ENCODE measurements at places on chromosomes 12 and 14.
A peak's percentile ranks its signal among the peaks of the same experiment; 100 is the strongest.

DNA sequence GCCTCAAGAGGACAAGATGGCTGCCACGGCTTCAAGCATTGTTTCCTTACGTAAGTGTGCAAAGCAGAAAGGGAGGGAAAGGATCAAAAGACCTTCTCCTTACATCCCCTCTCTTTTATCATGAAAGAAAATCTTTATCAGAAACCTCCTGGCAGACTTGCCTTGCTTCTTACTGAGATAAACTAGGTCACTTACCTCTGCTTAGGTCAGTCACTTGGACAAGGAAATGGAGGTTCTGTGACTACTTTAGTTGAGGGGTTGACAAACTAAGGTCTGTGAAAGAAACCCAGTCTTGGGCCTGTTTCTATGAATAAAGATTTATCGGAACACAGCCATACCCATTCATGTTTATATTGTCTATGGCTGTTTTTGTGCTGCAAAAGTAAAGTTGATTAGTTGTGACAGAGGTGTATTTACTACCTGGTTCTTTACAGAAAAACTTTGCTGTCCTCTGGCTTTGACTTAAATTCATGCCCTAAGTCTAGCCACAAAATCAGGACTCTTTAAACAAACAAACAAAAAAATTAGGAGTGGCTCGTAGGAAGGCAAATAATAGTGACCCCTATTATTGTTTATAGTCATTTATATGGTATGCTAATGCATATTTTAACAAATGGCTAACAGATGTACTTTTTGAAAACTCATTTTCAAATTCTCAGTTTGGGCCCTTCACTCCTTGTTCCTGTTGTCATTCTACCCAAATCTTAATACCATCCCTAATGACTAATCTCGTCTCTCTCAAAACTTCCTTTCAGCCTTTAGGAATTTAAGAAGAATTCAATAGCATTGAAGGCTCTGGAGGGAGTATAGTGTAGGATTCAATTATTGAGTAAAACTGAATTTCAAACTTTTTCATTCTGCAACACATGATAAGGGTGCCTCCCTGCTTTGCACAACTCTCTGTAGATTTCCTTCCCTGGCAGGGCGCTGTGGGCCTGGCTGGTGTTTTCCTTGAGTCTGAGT lies 42.0 kb upstream of the ATP2B1 start:
- no peak for DNase-seq

- no peak for DNase-seq
Measured at GRCh38 chr14:33943096-33943883, 7.6 kb downstream of the EGLN3 start.

- no peak for DNase-seq
Measured at GRCh38 chr12:21434699-21435098, 2.8 kb upstream of the PYROXD1 start.

GRCh38 chr12:41333974-41334373 lies 145.9 kb downstream of the PDZRN4 start:
- DNase-seq = no peak

DNA sequence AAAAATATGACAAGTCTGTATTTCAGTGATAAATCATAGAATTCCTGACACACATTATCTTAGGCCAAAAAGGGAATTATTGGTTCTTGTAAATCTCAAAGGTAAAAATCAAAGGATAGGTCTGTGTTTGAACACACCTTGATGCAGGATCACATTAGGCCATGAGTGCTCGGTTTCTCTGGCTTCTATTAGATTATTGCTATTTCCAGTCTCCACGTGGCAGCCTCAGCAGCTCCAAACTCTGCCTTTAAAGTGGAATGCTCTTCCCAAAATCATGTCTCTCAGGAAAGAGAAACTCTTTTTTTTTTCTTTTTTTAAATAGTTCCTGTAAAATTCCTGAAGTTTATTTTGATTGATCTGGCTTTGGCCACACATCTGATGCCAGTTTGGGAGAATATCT lies 105.6 kb upstream of the FRMD6 start:
- DNase-seq = no peak

- DNase-seq = no peak
Measured at GRCh38 chr12:124233041-124233796, 61.7 kb upstream of the RFLNA start.

GRCh38 chr12:94073441-94074051 lies 74.8 kb upstream of the PLXNC1 start:
- DNase-seq = no peak

GRCh38 chr14:68966872-68967301 lies 12.2 kb downstream of the ACTN1 start:
- DNase-seq = no peak

DNA sequence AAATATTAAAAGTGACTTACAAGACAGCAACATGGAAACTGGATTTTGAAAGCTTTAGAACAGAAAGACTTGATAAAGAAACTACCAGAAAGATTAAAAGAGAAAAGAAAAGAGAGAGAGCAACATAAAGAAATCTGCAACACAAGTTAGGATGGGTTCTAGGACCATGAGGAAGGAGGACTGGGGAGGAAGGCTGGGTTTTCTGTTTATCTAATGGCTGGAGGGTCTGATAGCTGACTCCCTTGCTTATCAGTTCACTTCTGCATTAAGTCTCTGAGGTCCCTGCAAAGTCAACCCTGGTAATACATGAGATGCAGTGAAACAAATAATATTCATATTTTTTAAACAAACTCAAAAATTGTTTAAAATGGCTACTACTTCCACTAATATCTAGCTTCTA lies 90.1 kb downstream of the RPAP3 start:
- no peak for DNase-seq

DNA sequence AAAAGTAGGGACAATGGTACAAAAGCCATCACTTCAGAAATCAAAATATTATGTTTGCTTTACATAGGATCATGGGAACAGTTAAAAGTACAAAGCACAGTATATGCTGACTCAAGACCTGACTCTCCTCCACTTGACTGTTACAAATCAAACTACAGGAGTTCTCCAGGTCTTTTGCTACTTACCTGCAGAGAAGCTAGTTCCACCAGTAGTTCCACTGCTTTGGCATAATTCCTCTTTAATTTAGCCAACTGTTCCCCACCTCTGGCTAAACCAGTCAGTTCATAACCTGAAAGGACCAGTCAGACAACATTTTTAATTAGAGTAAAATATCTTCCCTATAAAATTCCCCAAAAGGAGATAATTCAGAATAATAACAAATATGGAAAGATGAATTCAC lies 14.0 kb downstream of the ATP6V1D start:
- DNase-seq = no peak

- no peak for DNase-seq
Measured at GRCh38 chr12:89355243-89356068, 3.2 kb upstream of the DUSP6 start.

DNA sequence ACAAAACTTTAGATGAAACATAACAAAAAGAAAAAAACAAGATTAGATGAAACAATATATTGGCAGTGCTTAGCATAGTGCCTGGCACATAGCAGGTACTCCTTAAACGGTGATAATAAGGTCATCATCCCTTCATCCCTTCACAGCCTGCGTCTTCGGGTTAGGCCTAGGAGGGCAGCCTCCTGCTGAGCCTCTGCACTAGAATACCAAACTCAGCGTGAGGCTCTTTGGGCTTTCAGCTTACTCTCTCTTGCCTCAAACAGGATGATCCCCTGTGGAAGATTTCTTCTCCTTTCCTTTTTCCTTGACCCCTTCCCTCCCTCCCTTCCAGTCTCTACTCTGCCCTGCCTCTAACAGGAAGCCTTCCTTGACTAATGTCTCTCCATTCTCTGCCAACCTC lies 14.4 kb upstream of the FIGNL2 start:
- no peak for DNase-seq

DNA sequence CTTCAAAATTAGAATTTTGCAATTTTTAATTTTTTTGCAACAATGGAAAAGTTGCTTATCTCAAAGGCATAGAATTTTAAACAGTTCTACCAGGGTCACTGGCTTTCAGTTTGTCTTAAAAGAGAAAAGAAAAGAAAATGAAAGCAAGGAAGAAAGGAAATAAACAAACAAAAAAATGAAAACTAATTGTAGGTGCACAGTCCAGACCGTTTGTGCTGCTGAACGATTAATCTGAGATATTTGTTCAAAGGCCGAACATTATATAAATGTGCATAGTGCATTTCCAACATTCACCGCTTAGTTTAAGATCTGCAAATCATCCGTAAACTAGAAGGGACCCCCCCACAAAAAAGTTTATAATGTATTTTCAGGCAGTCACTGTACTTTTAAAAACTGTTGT lies 5.5 kb upstream of the OTX2 start:
- DNase-seq = no peak

DNA sequence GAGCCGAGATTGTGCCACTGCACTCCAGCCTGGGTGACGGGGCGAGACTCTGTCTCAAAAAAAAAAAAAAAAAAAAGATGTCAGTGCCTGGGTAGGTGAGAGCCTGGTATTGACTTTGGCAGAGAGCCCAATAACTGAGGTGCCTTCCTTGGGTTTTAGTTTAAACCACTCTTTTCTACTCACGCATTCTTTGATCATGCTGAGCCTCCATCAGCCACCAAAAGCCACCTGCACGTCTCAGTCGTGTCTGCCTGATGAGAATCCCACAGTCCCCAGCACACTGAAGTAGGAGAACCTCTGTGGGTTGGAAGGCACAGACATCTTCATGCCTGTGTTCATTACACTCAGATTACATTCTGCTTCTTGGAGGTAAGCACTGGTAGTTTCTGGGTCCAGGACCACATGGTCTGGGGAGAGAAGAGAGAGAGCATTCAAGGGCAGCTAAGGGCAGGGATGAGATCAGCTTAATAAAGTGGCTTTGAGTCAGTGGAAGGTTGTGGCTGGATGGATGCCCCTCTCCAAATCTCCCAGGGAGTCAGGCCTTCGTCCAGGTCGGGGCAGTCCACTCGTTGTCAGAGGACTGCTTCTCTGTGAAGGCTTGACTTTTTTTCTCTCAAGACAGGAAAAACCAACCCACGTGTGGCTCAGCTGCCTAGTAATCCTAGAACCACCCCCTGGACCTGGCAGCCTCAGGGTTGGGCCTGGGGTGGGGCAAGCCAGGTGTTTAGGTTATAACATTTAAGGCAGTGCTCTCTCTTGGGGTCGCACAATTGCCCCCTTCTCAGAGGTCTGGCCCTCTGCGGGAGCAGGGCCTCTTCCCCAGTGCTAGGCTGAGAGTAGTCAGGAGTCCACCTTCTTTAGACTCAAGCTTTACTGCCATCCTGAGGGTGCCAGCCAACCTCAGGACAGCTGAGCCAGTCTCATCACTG lies 32.6 kb upstream of the MAX start:
- no peak for DNase-seq

GRCh38 chr14:76938092-76938500 lies 90.4 kb downstream of the IRF2BPL start:
- DNase-seq = no peak

DNA sequence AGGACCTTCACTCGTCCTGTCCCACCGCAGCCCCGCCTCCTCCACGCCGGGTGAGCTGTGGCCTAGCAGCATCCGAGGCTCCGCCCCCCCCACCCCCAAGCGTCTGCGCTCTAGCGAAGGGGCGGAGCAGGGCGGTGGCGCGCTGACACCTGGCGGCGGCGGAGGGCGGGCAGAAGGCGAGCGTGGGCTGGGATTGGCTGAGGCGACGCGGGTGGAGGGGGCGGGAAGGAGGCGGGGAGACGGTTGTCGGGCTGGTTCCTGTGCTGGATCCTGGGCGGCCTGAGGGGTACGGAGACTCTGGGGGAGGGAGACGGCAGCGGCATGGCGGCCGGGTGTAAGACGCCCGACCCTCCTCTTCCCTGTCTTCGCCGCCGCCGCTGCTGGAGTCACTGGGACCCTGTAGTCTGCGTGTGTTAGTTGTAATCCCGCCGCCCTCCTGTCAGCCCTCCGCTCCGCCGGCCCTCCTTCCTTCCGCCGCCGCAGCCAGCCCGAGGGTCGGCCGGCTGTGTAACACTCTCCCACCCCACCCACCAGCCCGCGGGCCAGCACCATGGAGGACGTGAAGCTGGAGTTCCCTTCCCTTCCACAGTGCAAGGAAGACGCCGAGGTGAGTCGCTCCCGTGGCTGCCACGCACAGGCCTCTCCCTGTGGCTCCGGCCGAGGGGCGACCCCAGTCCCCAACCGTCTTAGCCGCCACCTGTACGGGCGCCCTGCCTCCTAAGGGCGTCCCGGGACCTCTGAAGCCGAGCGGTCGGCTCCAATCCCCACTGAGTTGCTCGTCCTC lies at the start of gene STYX:
TSS of gene STYX (plus strand) at position 242 of the 784 bp plus-strand sequence. CDS start at position 551, 309 bp downstream.
- DNase-seq = peak; percentile 97

GRCh38 chr12:80712866-80713265 lies 3.8 kb upstream of the MYF5 start:
- DNase-seq = no peak

DNA sequence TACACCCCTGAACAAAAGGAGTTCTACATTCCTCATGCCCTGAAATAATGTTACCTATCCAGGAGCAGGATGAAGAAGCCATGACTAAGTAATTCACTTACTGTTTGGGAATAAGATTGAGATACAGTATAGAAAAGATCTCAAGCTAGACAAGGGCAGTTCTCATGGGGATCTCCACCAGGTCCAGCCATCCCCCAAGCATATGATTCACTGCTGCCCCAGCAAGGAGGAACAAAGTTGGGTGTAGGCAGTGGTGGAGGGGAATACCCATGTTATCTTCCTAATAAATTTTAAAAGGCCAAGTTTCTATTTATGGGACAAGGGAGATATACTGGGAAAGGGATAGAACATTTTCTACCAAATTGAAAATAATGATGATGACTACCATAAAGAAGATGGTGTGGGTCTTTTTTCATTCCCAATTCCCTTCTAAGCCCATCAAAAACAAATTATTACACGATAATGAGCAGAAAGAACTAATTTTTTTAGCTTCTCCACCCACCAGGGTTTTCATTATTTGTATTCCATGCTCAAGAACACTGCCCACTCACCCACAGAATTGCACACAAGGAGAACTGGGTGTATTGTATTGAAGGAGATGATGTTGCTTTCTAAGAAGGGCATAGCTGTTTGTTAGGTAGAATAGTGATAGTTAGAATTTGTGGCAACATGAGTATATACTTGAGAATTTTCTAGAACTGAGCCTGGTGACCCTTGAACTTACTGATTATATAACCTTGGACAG lies 204.6 kb downstream of the BTG1 start:
- DNase-seq = no peak

- DNase-seq = no peak
Measured at GRCh38 chr12:115166698-115167315, 482.8 kb upstream of the TBX3 start.

GRCh38 chr12:113197518-113198077 lies 12.1 kb downstream of the RITA1 start:
- DNase-seq = no peak

DNA sequence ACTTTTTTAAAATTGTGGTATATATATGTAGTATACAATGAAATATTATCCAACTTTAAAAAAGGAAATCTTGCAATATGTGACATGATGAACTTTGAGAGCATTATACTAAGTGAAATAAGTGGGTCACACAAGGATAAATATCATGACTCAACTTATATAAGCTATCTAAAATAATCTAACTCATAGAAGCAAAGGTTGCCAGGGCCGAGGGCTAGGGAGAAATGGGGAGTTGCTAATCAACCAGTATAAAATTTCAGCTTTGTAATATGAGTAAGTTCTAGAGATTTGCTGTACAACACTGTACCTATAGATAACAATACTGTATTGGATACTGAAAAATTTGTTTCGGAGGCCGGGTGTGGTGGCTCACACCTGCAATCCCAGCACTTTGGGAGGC lies 38.5 kb downstream of the TAOK3 start:
- DNase-seq = no peak

- no peak for DNase-seq
Measured at GRCh38 chr12:30437616-30438015, 258.1 kb downstream of the IPO8 start.

- no peak for DNase-seq
Measured at GRCh38 chr12:107735763-107736162, 25.2 kb downstream of the PRDM4 start.

GRCh38 chr12:48002773-48003218 lies 1.5 kb downstream of the COL2A1 start:
- DNase-seq = no peak

- DNase-seq = no peak
Measured at GRCh38 chr14:104143521-104144452, 5.4 kb downstream of the KIF26A start.
